Psoas muscle (tissue), 8 donors: ENCODE measurements at places on chromosomes 16 and 17.

DNA sequence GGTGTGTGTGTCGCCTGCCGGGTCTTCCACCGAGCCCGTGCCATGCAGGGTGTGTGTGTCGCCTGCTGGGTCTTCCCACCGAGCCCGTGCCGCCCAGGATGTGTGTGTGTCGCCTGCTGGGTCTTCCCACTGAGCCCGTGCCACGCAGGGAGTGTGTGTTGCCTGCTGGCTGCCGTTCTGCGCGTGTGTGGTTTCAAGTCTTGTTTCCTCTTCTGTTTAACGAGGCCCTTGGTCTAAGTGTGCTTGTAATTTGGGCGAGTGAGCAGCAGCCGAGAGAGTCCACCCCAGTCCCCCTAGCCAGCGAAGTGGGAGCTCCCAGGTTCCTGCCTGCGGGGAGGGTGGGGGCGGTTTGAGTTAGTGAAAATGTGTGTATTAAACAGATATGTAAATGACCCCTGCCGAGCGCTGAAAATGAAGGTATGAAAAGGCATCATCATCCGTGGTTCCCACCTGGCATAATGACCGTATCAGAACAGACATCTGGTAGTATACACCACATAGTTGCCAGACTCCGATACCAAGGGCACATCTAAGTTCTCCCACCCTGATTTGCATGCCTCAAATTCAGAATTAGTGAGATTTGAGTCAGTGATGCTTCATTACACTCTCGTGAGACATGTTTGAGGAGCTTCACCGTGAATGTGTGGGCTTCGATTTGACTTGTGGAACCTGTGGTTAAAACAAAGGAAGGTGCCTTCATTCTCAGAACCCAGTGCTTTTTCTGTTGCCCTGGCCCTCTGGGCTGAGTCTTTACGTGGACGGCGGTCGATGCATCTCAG is 114.5 kb upstream of the CHMP6 start:
- no peaks in the 10 kb centered on the region for H3K27me3 ChIP-seq
- H3K27ac ChIP-seq, result no peak overlapping the region
- H3K36me3 ChIP-seq, result peaks cover 19% of the 10 kb centered on the region
- no peak overlapping the region for H3K4me3 ChIP-seq
- no peak for DNase-seq
- peaks cover 40% of the 10 kb centered on the region for H3K4me1 ChIP-seq

DNA sequence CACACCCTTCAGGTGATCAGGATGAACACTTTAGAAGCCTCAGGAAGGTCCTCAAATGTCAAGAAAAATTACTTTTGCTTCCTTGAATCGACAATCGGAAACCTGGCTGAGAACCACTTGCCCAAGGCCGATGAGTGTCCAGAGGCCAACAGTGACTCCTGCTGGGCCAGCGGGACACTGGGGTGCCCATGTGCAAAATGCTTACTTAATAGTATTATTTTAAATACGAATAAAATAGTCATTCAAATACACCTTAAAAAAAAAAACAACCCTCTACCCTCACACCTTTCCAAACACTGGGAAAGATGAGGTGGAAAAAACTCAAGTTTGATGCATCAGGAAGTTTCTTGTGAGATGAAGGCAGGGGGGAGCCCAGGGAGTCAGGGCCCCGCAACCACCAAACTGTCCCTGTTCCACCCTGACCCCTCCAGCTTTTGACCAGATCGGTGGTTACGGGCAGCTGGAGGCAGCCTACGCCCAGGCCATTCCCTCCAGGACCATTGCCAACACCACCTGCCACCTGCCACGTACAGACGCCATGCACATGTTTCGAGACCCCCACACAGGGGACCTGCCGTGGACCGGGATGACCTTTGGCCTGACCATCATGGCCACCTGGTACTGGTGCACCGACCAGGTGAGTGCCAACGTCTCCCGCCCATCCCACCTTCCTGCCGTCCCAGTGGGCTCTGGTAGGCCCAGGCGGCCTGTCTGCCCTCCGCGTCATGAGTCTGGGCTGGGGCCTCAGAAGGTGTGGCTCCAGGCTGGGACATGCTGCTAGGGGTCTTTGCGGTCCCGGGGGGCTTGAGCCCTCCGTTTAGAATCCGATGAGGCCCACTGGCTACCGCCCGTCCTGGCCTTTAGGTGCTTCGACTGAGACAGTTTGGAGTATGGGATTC is 18.9 kb downstream of the SLC5A10 start:
- no peak overlapping the region for H3K4me3 ChIP-seq
- H3K4me1 ChIP-seq, result peaks cover 7% of the 10 kb centered on the region
- H3K36me3 ChIP-seq, result no peaks in the 10 kb centered on the region
- DNase-seq, result no peak

- DNase-seq, result no peak
- no peak overlapping the region for H3K4me3 ChIP-seq
- H3K36me3 ChIP-seq, result peaks cover 30% of the 10 kb centered on the region
- no peaks in the 10 kb centered on the region for H3K4me1 ChIP-seq
- H3K27ac ChIP-seq, result no peak overlapping the region
Observed at GRCh38 chr16:1327619-1327947, 5.9 kb upstream of the BAIAP3 start.

- no peaks in the 10 kb centered on the region for H3K36me3 ChIP-seq
- no peak overlapping the region for H3K4me3 ChIP-seq
- no peaks in the 10 kb centered on the region for H3K27me3 ChIP-seq
- H3K27ac ChIP-seq, result peak overlapping the region; percentile 80
- H3K4me1 ChIP-seq, result peaks cover 31% of the 10 kb centered on the region
Observed at GRCh38 chr16:16062023-16062937, 112.9 kb downstream of the ABCC1 start.

GRCh38 chr17:34207572-34207971 is 47.5 kb upstream of the CCL2 start:
- H3K4me3 ChIP-seq, result no peak overlapping the region
- DNase-seq, result no peak
- no peaks in the 10 kb centered on the region for H3K36me3 ChIP-seq
- H3K27ac ChIP-seq, result no peak overlapping the region

DNA sequence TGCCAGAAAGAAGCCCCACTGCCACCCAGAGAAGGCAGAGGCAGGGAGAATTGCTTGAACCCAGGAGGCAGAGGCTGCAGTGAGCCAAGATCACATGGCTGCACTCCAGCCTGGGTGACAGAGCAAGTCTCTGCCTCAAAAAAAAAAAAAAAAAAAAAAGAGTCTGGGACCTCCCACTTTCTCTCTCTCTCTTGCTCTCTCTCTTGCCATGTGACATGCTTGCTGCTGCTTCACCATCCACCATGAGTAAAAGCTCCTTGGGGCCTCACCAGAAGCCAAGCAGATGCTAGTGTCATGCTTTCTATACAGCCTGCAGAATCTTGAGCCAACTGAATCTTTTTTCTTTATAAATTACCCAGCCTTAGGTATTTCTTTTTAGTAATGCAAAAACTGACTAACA is 21.5 kb upstream of the SRSF1 start:
- H3K36me3 ChIP-seq, result no peaks in the 10 kb centered on the region
- no peak overlapping the region for H3K4me3 ChIP-seq
- DNase-seq, result no peak

DNA sequence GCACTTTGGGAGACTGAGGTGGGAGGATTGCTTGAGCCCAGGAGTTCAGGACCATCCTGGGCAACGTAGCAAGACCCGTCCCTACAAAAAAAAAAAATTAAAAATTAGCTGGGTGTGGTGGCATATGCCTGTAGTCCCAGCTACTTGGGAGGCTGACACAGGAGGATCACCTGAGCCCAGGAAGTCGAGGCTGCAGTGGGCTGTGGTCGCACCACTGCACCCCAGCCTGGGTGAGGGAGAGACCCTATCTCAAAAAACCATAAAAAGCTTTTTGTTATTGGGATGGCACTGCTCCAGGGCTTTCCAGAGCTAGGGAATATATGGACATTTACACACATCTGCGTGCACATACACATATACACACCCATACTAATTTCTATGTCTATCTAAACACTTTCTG is 8.1 kb upstream of the ARMC5 start:
- peak; percentile 23 for DNase-seq
- H3K4me3 ChIP-seq, result no peak overlapping the region
- H3K27me3 ChIP-seq, result no peaks in the 10 kb centered on the region
- H3K4me1 ChIP-seq, result peaks cover 47% of the 10 kb centered on the region
- H3K36me3 ChIP-seq, result no peaks in the 10 kb centered on the region

- no peaks in the 10 kb centered on the region for H3K27me3 ChIP-seq
- peak overlapping the region; percentile 48 for H3K27ac ChIP-seq
- H3K4me1 ChIP-seq, result peaks cover under 1% of the 10 kb centered on the region
- H3K36me3 ChIP-seq, result no peaks in the 10 kb centered on the region
Observed at GRCh38 chr16:50372611-50373344, 4.0 kb upstream of the BRD7 start.

DNA sequence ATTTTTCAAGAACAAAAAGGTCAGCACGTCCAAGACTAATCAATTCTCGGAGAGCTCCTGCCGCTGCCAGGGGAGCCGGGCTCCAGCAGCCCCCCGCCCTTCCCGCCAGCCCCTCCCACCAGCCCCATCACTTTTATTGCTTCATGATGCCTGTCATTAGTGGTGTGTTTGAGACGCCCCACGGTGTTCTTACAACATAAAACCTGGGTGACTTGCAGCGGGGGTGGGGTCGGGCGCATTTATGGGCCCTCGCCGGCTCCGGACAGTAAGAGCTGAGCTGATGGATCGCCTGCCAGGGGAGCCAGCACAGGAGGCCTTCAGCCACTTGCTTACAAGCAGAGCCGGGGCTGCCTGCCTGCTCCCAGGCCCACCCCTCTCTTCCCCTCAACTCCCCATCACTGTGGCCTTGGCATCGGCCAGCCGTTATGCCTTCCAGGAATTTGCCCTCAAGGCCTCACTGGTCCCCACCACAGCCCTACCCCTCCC is 82.9 kb upstream of the CBX4 start:
- no peak overlapping the region for H3K4me3 ChIP-seq
- H3K27me3 ChIP-seq, result peaks cover under 1% of the 10 kb centered on the region
- H3K27ac ChIP-seq, result no peak overlapping the region
- no peaks in the 10 kb centered on the region for H3K36me3 ChIP-seq
- no peak for DNase-seq

DNA sequence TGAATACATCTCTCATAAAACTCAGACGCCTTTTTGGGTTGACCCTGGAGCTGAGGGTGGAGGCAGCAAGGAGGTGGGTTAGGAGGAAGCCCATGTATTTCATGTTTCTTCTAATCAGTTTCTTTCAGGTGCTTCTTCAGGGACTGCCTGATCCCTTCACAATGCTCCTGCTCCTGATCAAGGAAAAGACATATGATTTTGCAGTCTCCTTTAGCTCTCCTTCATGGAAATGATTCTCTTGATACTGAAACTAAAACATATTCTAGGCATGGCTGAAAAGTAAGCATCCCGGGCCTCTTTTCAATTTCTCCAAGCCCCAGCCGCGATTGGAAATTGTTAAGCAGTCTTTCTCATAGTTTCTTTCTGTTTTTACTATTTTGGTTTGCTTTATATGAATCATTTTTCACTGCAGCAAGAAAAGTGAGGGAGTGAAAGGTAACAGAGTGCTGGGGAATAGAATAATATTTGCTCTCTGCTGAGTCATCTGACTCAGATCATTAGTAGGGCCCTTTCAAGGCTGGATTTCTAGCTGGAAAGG is 730.7 kb downstream of the CDH11 start:
- DNase-seq, result no peak
- no peaks in the 10 kb centered on the region for H3K36me3 ChIP-seq
- H3K27me3 ChIP-seq, result no peaks in the 10 kb centered on the region
- no peak overlapping the region for H3K4me3 ChIP-seq

GRCh38 chr16:65617421-65617820 is 495.6 kb upstream of the CDH11 start:
- no peaks in the 10 kb centered on the region for H3K27me3 ChIP-seq
- H3K4me3 ChIP-seq, result no peak overlapping the region
- H3K36me3 ChIP-seq, result no peaks in the 10 kb centered on the region
- no peaks in the 10 kb centered on the region for H3K4me1 ChIP-seq
- DNase-seq, result no peak
- H3K27ac ChIP-seq, result no peak overlapping the region

DNA sequence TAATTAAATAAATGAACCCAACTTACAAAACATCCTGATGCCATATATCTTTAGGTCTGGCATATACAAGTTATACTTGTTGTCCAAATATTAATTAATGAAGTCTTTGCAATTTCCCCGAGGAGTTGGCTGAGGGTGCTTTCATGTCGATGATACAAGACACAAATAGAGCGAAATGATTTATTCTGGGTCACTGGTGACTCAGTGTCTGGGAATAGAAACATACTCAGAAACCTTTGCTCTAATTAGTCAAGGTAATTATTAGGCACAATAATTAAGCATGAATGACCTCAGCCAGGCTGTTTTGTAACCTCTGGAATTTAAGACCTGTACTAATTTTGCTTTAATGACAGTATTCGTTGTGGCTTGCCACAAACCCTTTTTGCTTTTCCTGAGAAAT is 37.0 kb upstream of the HAPSTR1 start:
- no peak for DNase-seq
- H3K36me3 ChIP-seq, result no peaks in the 10 kb centered on the region
- H3K4me1 ChIP-seq, result peaks cover 14% of the 10 kb centered on the region
- no peak overlapping the region for H3K4me3 ChIP-seq

GRCh38 chr17:61700252-61700651 is 109.2 kb upstream of the NACA2 start:
- H3K4me1 ChIP-seq, result no peaks in the 10 kb centered on the region
- no peaks in the 10 kb centered on the region for H3K36me3 ChIP-seq
- no peak for DNase-seq
- H3K27me3 ChIP-seq, result no peaks in the 10 kb centered on the region
- no peak overlapping the region for H3K27ac ChIP-seq

GRCh38 chr17:49316889-49317675 is 45.0 kb downstream of the ZNF652 start:
- H3K27me3 ChIP-seq, result no peaks in the 10 kb centered on the region
- no peak overlapping the region for H3K4me3 ChIP-seq
- peak overlapping the region; percentile 1 for H3K27ac ChIP-seq
- H3K36me3 ChIP-seq, result no peaks in the 10 kb centered on the region
- H3K4me1 ChIP-seq, result peaks cover 9% of the 10 kb centered on the region

GRCh38 chr17:66578781-66579489 is 256.0 kb upstream of the CACNG5 start:
- peaks cover 8% of the 10 kb centered on the region for H3K4me1 ChIP-seq
- no peaks in the 10 kb centered on the region for H3K36me3 ChIP-seq
- H3K4me3 ChIP-seq, result no peak overlapping the region

GRCh38 chr17:751269-752001 is 629 bp downstream of the GEMIN4 start:
- peaks cover 22% of the 10 kb centered on the region for H3K36me3 ChIP-seq
- H3K27ac ChIP-seq, result peak overlapping the region; percentile 77
- peak overlapping the region; percentile 80 for H3K4me3 ChIP-seq
- H3K4me1 ChIP-seq, result peaks cover 7% of the 10 kb centered on the region
- H3K27me3 ChIP-seq, result no peaks in the 10 kb centered on the region
